Activated CD4-positive, alpha-beta T cell treated with anti-CD3 and anti-CD28 coated beads, Interleukin-2, amount 50 U/mL, for 48 hours (primary cell): ENCODE measurements at places on chromosomes 5 and 9.

DNA sequence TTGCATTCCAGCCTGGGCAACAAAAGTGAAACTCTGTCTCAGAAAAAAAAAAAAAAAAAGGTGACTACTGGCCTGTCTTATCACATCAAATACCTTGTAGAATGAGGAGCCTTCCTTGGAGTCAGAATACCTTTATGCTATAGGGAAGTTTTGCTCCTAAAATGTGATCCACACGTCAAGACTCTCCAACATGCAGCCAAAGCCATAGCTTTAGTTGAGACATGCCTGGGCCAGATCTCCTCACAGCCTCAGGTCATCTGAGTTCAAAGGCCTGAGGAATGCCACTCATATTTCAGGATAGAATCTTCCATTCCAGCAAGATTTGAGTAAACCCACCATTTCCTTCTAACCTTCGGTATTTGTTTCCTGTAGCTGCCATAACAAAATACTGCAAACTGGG is 13.7 kb upstream of the SOWAHA start:
- DNase-seq = no peak

GRCh38 chr9:99726758-99727157 is 94.9 kb upstream of the NR4A3 start:
- no peak for DNase-seq

- DNase-seq = no peak
These were observed 102.5 kb downstream of the SPATA31D1 start for GRCh38 chr9:82091100-82091499.

DNA sequence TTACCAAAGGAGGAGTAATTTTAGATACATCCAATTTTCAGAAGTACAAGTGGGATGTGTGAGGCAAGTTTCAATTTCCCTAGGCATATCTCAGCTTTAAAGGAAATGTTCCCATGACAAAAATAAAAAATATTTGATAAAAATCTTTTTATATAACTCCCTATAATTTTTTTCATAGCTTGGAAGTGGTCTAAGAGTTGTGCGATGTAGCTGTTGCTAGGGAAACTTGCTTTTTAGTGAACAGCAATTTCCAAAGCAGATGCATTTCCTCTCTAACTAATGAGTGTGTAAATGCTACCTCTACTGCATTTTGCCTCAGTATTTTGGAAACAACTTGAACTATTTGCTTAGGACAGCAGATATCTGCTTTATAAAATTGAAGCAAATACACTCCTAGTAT is 39.6 kb downstream of the MACIR start:
- DNase-seq = no peak

- DNase-seq = no peak
These were observed 11.0 kb downstream of the ABCA2 start for GRCh38 chr9:137017071-137017470.

GRCh38 chr9:26247861-26248260 is 569.6 kb upstream of the TUSC1 start:
- DNase-seq = no peak

GRCh38 chr5:130978475-130978874 is 186.6 kb downstream of the HINT1 start:
- no peak for DNase-seq

DNA sequence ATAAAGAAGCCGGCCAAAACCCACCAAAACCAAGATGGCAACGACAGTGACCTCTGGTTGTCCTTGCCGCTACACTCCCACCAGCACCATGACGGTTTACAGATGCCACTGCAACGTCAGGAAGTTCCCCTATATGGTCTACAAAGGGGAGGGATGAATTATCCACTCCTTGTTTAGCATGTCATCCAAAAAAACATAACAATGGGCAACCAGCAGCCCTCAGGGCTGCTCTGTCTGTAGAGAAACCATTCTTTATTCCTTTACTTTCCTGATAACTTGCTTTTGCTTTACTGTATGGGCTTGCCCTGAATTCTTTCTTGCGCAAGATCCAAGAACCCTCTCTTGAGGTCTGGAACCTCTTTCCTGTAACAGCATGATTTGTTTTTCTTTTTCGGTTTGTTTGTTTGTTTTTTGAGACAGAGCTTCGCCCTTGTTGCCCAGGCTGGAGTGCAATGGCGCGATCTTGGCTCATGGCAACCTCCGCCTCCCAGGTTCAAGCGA is 2.0 kb upstream of the UAP1L1 start:
- DNase-seq = no peak

- DNase-seq = no peak
These were observed 117.0 kb upstream of the BOD1 start for GRCh38 chr5:173733425-173733824.

DNA sequence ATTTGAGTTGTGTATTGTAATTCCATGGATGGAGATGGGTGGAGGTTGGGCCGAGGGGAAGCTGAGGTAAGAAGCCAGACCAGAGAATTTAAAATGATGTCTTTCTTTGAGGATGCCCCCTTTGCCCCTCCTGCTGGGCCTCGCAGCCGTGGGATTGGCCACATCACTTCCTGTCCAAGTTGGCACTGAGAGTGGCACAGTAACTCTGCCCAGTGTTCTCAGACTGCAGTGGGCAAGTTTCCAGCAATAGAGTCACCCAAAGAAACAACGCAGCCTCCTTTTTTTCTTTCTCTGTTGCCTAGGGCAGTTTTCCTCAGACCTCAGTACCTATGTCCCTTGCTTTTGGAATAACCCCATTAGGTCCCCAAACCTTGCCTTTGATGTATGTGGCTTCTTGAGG is 306.6 kb upstream of the DMRT1 start:
- DNase-seq = no peak

GRCh38 chr9:6955251-6955921 is 197.6 kb downstream of the KDM4C start:
- no peak for DNase-seq

DNA sequence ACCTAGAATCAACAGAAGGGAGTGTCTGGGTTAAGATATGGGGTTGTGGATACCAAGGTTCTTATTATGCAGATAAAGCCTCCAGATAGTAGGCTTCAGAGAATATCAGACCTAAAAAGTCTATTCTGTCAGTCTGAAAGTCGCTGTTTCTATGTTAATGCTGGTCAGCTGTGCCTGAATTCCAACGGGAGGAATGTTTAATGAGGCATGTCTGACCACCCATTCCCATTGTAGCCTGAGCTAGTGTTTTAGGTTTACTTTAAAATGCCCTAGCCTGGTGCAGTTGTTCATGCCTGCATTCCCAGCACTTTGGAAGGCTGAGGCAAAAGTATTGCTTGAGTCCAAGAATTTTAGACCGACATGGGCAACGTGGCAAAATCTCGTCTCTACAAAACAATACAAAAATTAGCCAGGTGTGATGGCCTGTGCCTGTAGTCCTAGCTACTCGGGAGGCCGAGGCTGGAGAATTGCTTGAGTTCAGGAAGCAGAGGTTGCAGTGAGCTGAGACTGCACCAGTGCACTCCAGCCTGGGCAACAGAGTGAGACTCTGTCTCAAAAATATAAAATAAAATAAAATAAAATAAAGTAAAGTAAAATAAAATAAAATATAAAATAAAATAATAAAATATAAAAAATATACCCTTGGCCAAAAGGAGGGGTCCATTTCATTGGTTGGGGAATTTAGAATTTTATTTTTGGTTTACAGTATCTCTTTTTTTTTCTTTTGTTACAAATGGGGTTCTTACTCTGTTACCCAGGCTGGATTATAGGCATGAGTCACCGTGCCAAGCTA is 7.8 kb upstream of the SOX30 start:
- DNase-seq = no peak

DNA sequence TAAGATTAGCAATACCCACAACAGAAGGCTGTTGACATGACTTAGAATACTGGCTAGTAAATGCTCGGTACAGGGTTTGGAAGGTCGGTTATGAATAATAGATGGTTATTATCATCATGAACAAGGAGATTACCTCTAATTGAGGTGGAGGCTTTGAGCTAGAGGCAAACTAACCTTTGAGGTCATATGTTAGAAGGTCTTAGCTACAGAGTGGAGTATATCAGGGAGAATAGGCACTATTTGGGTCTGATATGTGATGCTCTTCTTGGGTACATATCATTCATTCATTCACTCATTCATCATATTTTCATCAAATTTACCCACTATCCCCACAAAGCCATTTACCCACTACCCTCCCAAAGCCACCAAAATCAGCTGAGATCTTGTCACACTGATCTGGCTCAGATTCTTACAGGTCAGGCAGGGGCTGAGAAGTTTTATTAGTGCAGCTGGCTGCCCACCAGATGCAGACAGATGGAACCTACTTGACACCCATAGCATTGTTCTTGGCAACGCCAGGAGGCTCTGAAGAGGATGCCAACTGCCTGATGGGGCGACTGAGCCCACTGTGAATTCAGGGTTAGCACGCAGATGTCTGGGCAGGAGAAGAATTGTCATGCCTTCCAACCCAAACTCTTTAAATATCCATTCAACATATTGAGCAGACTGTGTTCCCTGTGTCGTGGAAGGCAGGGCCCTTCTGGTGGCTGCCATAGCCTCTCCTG is 90.2 kb upstream of the SH3PXD2B start:
- DNase-seq = no peak

DNA sequence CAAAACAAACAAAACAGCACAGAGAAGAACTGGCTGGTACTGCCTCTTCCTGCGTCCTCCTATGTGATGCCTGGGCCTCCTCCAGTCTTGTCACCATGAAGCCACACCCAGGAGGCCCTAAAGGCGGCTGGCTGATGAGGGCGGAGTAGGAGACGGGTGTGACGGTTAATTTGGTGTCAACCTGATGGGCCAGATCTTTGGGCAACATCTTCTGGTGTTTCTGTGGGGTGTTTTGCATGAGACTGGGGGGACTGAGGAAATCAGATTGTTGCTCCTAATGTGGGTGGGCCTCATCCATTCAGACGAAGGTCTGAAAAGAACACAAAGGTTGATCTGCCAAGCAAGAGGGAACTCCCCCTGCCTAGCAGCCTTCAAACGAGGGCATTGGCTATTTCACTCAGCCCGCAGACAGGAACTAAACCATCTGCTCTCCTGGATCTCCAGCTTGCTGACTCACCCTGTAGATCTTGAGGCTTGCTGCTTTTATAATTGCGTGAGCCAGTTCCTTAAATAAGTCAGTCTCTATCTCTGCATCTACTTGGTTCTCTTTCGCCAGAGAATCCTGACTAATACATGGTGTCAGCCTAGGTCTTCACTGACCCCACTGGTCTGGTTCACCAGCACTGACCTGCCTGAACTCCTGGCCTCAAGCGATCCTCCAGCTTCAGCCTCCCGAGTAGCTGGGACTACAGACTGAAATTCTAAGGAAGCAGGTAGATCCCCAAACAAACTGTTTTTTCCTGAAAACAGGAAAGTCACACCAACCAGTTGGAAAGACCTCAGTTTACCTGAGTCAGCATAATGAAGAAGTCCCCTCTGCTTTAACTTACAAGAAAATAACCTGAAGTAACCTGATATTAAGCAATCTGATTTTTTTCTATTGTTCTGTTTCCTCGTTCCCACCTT is 12.8 kb upstream of the ZFP62 start:
- peak; percentile 9 for DNase-seq

- DNase-seq = no peak
These were observed 63.0 kb downstream of the EXOSC2 start for GRCh38 chr9:130756455-130757152.

DNA sequence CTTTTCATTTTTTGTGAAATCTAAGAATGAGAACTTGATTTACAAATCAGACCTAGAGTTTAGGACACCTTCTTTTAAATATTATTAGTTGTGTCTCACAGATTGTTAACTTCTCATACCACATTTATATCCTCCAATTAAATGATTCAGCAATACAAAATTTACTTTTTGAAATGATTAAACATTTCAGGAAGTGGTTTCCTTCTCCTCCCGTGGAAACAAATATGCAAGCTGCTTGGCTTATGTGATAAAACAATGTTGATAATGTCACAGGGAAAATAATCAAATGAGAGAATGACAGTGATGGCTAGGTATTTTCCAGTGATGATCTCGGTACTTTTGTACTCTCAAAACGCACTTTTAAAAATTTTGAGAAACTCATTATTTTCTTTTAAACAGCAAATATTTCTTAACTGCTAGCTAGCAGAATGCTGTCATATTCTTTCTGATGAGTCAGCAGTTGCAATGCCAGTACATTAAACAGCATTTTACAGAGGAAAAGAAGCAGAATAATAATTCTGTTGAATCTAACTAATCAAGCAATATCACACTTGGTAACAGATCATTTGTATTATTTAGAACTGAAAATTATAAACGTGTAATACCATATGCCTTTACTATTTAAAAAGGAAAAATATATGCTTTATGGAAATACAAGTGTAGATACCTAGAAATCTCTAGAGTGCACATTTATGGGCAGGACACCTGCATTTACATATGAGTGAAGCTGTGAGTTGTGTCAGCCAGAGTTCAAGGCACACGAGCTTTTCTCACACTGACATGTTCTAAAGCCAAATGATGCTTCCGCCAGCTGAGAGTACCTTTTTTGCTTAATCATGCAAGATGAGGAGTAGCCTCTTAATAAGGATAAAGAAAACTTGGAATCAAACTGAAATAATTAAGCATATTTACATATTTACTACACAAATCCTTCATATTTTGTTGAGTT is 53.6 kb upstream of the CDH18 start:
- DNase-seq = no peak

- DNase-seq = no peak
These were observed 31.0 kb downstream of the CAMK4 start for GRCh38 chr5:111255169-111255568.

- no peak for DNase-seq
These were observed 83.2 kb upstream of the TAS2R1 start for GRCh38 chr5:9713356-9713755.

- no peak for DNase-seq
These were observed 326.4 kb downstream of the TRIM32 start for GRCh38 chr9:117013440-117013995.

- no peak for DNase-seq
These were observed 11.0 kb downstream of the SPARC start for GRCh38 chr5:151675611-151676313.

DNA sequence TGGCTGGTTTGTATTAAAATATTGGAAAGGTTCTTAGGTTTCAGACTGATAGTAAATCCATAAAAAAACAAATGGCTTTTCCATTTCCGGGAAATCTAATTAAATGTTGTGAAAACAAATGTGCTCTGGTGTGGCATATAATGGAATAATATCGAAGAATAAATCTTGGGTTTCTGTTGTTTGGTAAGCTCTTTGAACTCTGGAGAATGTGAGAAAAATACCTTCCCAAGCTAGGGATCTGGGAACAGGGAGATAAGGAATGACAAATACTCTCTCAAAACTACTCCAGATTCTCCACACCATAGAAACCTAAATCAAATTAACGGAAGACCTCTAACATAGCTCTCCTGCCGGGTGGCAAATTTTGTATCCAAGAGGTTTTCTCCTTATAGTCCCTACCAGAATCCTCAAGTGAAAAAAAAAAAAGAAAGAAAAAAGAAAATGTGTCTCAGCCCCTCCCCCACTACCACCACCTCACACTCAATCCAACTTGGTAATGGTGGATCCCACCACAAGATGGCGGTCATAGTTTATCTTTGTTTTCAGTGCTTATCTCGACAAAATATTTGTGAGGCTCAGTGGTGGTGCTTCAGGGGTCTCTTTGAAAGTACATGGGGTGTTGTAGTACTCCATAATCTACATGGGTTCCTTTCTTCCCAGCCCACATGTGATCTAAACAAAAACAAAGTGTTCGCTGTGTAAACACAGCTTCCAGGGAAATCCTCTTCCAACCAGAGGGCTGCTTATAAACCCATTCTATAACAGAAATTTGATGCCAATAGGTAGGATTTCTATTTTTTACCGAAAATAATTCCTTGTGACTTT is 54.5 kb upstream of the FST start:
- DNase-seq = peak; percentile 4
